CD4-positive, alpha-beta T cell treated with Interleukin-6 at 100 ng/mL for 8 hours (primary cell): ENCODE measurements at places on chromosomes 4 and X.

DNA sequence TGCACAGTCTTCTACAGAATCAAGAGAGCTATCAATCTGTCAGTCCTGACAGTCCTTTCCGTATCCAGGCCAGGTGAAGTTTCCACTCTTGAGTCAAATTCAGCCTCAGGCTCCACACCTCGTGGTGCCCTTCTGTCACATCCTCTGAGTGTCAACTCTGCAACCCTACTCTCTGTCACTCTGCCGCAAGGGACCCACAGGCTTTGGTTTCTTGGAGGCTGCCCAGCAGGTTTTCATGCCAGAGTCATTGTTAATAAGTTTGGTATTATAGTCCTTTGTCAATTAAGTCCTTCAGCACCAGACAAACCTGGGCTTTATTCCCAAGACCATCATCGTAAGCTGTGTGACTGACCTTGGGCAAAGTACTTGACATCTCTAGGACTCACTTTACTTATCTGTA lies 83.4 kb upstream of the KLHL13 start:
- no peak for DNase-seq

GRCh38 chrX:19003756-19004155 lies 19.8 kb upstream of the PHKA2 start:
- DNase-seq, result no peak

- no peak for DNase-seq
Observed at GRCh38 chrX:94551831-94552230, 877.8 kb downstream of the FAM133A start.

DNA sequence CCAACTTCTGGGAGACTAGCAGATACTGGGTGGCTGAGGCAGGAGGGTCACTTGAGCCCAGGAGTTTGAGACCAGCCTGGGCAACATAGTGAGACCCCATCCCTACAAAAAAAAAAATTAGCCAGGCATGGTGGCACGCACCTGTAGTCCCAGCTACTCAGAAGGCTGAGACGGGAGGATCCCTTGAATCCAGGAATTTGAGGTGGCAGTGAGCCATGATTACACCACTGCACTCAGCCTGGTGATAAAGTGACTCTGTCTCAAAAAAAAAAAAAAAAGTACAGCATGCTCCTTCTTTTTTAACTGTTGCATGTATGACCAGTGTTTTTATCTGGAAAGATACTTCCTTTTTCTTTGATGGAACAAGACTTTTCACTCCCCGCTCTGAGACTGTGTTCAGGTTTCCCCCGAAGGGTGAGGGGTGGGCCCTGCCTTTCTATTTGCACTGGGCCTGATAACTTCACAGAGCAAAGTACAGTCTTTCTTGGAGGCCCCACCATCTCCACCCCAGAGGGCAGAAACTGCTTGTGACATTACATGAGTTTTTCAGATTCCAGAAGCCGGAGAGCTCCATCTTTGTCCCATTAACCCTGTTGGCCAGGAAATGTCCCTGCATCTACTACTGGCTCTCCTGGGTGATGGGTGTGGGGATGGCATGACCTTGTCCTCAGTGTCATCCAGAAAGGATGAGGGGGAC lies 35.2 kb downstream of the NYX start:
- no peak for DNase-seq

DNA sequence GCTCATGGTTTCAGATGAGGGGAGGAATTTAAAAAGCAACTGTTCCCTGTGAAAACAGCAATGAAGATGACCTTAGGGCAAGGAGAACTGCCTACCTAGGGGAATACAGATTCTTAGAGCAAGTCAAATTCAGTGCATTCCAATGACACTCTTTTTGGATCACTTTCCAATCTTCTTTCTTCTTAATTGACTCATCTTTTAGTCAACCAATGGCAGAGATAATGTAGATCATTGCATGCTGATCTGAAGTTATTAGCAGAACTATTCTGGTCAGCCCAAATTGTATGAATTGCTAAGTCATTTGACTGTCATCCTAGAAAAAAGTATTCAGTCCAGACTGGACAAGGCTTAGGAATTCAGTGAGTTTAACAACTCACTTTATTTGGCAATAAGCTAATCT lies 12.6 kb upstream of the NR3C2 start:
- DNase-seq, result no peak

GRCh38 chr4:165385126-165385525 lies 6.3 kb downstream of the CPE start:
- DNase-seq, result no peak

DNA sequence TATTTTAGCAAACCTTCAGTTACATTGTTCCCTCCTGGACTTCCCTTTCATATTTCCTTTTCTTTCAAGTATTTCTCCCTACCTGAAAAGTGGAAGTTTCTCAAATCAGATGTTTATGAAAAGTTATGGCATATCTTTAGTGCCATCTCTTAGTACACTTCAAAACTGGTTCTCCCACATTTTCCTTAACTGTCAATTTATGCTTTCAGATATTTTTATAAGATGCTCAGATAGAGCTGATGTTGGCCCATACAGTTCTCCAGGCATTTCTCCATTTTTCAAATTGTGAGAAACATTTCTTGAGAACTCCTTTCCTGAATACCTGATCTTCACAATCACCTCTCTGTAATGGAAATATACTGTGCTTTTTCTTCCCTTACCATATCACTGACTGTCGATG lies 32.5 kb upstream of the AP1AR start:
- no peak for DNase-seq

DNA sequence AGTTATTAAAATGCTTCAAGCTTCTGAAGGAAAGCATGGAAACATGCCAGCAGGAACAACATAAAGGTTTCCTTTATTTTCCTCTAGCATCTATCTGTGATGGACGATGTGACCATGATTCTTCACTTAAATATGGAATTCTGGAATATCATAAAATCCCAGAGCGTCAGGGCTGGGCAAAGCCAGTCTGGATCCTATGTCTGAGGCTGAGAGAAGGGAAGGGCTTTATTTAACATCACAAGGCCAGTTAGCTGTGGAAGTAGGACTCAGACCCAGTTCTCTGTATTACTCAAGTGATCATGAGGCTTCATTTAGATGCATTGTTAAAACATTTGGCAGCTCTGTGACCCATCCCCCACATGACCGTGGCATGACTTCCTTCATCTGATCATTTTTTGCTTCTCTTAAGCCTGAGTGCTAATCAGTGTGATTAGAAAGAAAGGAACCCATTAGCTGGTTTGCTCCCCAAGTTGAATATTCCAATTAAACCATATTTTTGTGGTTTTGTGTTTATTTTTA lies 40.9 kb upstream of the EOLA2 start:
- DNase-seq, result no peak

DNA sequence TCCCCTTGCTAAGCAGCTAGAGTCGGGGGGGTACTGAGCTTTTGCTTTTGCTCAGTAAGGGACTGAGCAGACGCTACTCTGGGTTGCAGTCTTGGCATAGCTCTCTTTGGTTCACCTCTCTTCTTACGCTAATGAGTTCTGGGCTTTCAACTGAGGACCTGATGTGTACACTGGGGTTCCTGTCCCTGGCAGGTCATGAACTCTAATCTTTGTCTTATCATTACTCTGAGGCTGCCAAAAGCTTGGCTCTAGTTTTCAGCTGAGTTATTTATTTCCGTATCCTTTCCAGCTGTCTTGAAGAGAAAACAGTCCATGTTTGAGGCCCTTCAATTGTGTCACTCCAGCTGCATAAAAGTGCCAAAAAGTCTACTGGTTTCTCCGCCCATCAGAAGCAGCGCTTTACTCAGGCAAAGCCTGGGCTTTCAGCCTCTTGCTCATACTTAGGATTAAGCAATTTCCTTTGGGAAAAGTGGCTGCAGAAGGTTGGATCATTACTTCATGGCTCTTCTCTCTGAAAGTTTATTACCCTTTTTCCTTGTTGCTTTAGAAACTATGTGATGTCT lies 121.0 kb upstream of the STOX2 start:
- DNase-seq, result no peak

DNA sequence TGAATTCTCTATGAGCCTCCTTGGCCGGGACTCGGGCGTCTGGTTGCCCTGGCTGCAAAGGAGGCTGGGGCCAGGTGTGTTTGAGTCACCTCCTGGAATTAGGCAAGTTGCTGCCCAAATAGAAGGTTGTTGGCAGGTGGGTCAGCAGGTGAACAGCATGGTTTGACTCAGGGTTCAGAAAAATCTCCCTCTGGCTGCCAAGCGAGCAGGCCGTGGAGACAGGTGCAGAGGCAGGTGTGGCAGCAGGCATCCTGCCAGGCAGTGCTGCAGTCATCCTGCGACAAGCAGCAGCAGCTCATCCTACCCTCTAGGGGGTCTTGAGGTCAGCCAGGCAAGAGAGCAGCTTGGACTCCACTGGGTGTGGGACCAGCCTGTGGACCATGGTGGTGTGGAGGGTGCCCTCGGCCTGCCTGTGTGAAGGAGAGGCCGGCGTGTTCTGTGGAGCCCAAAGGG lies 8.2 kb downstream of the MSANTD1 start:
- no peak for DNase-seq

GRCh38 chr4:74455361-74456055 lies 10.6 kb downstream of the AREG start:
- DNase-seq, result no peak

- no peak for DNase-seq
Observed at GRCh38 chrX:13535376-13536165, 33.8 kb upstream of the EGFL6 start.

DNA sequence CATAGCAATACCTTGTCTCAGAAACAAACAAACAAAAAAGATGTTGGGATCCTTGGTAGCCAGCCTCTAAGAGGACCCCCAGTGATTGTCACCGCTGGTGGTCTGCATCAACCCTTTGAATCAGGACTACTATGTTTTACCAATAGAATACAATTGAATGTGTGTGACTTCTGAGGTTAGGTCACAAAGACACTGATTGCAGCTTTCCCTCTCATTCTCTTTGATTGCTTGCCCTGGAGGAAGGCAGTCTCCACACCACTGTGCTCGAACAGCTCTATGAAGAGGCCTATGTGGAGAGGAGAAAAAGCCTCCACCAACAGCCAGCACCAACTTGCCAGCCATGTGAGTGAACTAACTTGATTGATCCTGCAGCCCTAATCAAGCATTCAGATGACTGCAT lies 2.8 kb upstream of the SMIM14 start:
- no peak for DNase-seq

GRCh38 chr4:68582339-68582717 lies 6.2 kb upstream of the UGT2B17 start:
- DNase-seq, result no peak

GRCh38 chr4:175536852-175537453 lies 275.1 kb downstream of the GPM6A start:
- DNase-seq, result no peak

GRCh38 chr4:92265021-92265420 lies 38.7 kb upstream of the GRID2 start:
- DNase-seq, result no peak

- DNase-seq, result no peak
Observed at GRCh38 chr4:159197260-159197884, 94.5 kb downstream of the RAPGEF2 start.

GRCh38 chr4:15894921-15895916 lies 43.3 kb downstream of the FGFBP1 start:
- no peak for DNase-seq

DNA sequence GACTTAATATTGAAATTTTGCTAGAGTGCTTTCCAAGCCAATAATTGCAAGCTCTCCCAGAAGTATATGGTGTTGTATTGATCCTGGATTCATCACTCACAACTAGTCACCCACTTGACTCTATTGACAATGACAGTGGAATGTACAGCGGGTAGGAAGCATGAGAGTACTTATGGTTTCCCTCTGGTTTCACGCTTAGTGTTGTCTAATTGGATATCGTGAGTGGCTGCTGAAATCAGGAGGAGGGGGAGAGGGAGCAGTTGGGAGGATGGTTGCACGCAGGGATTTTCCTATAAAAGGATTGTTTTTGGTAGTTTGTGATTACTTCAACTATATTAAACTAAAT lies 1819.5 kb upstream of the TENM3 start:
- no peak for DNase-seq

GRCh38 chr4:140222171-140222570 lies 68.2 kb upstream of the MAML3 start:
- no peak for DNase-seq

DNA sequence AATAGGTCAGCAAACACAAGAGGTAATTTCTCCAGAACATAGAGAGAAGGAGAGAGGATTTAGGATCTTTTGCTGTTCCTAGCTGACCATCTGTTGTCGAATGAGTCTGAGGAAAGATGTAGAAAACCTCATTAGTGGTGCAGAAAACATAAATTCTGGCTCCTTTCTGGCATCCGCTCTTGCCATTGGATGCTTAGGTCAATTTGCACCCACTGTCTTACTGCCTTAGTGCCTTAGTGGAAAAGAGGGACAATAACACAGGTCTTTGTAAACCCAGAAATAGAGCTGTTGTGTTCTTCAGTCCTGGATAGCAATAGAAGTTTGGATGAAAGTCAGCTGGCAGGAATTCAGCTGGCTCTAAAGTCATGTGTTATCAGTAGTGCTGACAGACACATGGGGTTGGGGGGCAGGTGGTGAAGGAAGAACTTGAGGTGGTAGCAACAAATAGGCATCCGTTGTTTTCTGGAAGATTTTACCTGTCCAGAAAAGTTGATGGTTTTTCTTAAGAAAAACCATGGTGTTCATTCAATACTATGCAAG lies 78.2 kb downstream of the GLRA2 start:
- DNase-seq, result no peak

DNA sequence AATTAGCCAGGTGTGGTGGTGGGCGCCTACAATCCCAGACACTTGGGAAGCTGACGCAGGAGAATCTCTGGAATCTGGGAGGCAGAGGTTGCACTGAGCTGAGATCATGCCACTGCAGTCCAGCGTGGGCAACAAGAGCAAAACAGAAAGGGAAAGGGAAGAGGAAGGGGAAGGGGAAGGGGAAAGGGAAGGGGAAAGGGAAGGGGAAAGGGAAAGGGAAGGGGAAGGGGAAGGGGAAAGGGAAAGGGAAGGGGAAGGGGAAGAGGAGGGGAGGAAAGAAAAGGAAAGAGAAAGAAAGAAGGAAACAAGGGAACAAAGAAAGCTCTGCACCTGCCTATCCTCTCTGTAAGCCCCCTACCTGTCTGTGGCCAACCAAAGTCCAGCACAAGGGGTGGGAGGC lies 35.2 kb downstream of the FAM53A start:
- DNase-seq, result no peak
